Bronchial smooth muscle cell (primary cell): ENCODE measurements at places on chromosomes 5 and 9. TPM values are rescaled to one million over a fixed set of nuclear protein-coding genes. Genes with fewer than 3 reads are reported as not detected.

CARTPT gene
- not detected in 2 replicates for total RNA-seq

PTGER4 gene
- total RNA-seq, result 5.0 and 5.2 TPM in 2 replicates

CORO2A gene
- total RNA-seq, result under 0.01 TPM in 2 replicates

C9 gene
- 0.16 and 0.17 TPM in 2 replicates for total RNA-seq

NEURL1B gene
- total RNA-seq, result 0.47 and 5.1 TPM in 2 replicates

SPATA31E1 gene
- under 0.01 TPM in 1 of 2 replicates, not detected in the other for total RNA-seq

GNE gene
- total RNA-seq, result 15.1 and 26.1 TPM in 2 replicates

TLX3 gene
- not detected in 2 replicates for total RNA-seq

EIF4EBP3 gene
- 1.3 and 1.7 TPM in 2 replicates for total RNA-seq

MARVELD2 gene
- total RNA-seq, result 0.16 and 0.26 TPM in 2 replicates

GABRP gene
- total RNA-seq, result not detected in 2 replicates

GCNT1 gene
- 14.7 and 15.0 TPM in 2 replicates for total RNA-seq

PCDHB12 gene
- 0.16 and 0.86 TPM in 2 replicates for total RNA-seq

NOTCH1 gene
- 11.8 and 17.3 TPM in 2 replicates for total RNA-seq

ARAP3 gene
- total RNA-seq, result 2.8 and 3.5 TPM in 2 replicates

IL6ST gene
- 332 and 612 TPM in 2 replicates for total RNA-seq

NREP gene
- total RNA-seq, result 19.7 and 20.7 TPM in 2 replicates
